ENCODE measurements at places on chromosomes 4 and X. TPM values are rescaled to one million over a fixed set of nuclear protein-coding genes. Genes with fewer than 3 reads are reported as not detected.

Gene HS3ST1
- 0.60 TPM for total RNA-seq

Gene SYNPO2
- 0.99 TPM for total RNA-seq

GRCh38 chr4:148054275-148054674 is 322.4 kb downstream of the ARHGAP10 start:
- peak; percentile 30 for DNase-seq

DNA sequence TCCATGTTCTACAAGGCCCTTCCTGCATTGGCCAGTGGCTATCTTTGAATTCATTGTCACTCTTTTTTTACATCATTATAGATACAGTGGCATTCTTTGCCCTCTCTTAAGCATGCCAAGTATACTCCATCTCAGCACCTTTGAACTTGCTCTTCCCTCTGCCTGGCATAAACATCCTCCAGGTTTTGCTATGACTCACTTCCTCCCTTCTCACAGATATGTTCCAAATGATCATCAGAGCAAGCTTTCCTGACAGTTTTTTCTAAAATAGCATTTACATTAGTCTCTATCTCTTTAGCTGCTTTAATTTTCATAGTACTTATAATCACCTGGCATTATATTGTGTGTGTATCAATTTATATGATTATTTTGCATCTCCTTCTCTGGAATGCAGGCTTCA is 553.3 kb upstream of the MAGEB2 start:
- no peak for DNase-seq

GRCh38 chr4:42151568-42152506 is 618 bp downstream of the BEND4 start:
- peak; percentile 6 for DNase-seq

Gene STOX2
- not detected for total RNA-seq
